ENCODE measurements at places on chromosomes 16 and 17.

DNA sequence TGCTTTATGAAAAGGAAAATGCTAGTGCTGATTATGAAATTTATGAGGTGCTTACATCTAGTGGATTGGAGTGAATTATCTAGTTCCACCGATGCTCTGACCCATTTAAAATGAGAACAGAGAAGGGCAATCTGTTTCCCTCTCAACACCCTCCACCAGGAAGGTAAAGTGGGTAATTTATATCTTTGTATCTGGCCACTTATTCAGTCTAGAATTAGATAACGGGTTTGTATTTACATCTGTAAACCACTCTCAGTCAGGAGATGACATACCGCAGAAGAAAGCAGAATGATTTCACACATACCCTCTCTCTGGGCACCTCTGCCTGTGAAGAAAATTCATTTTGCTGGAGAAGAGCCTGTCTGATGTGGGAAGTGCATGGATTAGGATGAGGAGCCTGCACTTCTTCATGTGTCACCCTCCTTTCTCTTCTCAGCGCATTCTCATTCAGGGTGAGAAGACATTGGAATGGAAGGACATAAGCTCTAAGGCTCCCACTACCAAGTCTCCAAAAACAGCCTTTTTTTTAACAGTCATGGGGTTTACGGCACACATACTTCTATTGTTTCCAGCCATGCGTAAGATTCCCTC, 646.7 kb upstream of the SALL1 start:
- no peak for DNase-seq

GRCh38 chr17:19718613-19719354, 2.4 kb upstream of the SLC47A2 start:
- DNase-seq = no peak

DNA sequence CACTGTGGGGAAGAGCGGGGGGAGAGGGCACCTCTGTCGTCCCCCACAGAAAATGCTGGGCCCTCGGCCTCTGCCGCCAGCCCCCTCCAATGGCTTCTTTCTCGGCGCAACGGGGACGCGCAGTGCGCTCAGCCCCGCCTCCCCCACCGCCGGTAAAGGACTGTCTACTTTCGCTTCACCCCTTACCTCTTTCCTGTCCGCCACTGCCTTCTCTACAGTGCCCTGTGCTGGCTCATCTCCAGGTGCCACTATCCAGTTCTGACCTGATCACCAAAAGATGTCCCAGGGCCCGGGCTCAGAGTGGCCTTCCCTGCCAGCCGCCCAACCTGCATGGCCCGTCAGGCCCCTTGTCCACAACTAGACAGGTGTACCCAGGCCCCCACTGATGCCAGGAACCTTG, 7.3 kb downstream of the ENDOV start:
- no peak for DNase-seq

DNA sequence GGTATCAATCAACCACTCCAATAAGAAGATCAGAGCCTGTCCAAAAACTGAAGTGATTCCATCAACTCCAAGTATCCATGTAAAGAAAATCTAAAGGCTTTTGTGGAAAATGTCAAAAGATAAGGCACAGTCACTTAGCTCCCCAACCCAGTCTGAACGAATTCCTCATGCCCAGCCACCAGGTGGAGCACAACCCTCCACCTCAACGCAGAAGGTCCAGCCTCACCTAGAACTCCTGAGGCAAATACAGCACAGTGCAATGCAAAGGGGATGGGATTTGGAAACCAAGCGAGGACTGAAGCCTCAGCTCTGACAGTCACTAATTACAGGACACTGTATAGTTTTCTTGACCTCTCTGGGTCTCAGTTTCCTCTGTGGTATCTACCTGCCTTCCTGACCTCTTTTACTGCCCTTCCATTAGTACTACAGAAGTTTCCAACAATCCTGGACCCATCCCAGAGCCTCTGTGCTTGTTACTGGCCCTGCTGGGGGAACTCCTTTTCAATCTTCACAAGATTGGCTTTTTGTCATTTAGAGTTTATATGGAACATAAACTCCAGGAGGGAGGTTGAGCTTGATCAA, 2.0 kb downstream of the NCBP3 start:
- DNase-seq = no peak

DNA sequence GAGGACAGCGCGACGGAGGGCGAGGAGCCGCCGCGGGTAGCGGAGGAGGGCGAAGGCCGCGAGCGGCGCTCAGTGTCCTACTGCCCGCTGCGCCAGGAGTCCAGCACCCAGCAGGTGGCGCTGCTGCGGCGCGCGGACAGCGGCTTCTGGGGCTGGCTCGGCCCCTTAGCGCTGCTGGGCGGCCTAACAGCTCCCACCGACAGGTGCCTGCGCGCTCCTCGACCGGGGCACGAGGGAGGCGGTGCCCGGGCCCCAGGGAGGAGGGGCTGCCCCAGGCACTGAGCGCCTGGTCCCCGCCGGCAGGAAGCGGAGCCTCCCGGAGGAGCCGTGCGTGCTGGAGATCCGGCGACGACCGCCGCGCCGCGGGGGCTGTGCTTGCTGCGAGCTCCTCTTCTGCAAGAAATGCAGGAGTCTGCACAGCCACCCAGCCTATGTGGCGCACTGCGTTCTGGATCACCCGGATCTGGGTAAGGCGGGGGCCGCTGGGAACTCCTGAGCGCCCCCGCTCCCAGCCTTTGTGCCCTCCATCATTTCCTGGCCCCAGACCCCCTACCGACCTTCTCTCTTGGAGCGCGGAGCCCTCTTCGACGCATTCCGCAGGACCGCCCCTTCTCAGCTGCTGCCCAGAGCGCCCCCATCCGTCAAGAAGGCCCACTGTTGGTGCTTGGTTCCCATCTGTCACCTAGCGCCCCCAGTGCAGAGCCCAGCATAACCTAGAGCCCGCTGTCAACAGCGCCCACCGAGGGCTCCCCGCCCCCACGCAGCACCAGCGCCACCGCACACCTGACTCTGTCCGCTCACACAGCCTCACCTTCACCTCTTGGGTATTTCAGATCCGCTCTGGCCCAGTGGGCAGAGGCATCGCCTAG, 3.7 kb downstream of the C17orf50 start:
- DNase-seq = no peak

DNA sequence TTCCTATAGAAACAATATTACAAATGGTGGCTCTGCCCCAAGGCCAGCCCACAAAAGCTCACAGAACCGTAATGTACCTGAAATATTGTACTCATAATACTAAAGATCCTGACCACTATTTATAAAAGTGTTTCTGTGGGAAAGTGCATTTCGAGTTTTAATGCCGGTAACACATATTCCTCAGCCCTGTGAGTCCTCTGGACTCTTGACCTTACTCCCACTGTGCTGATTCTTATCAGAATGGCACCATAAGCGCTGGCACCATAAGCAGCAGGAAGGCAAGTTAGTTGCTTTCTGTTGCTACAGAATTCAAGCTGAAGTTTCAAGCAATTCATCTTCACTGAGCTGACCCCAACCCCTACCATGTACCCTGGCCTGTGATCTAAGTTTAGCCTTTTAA, 36.4 kb upstream of the MED13 start:
- no peak for DNase-seq

GRCh38 chr17:21201298-21201595, 12.7 kb downstream of the TMEM11 start:
- DNase-seq = no peak

GRCh38 chr16:677316-678190, 2.1 kb downstream of the RHBDL1 start:
- DNase-seq = no peak

DNA sequence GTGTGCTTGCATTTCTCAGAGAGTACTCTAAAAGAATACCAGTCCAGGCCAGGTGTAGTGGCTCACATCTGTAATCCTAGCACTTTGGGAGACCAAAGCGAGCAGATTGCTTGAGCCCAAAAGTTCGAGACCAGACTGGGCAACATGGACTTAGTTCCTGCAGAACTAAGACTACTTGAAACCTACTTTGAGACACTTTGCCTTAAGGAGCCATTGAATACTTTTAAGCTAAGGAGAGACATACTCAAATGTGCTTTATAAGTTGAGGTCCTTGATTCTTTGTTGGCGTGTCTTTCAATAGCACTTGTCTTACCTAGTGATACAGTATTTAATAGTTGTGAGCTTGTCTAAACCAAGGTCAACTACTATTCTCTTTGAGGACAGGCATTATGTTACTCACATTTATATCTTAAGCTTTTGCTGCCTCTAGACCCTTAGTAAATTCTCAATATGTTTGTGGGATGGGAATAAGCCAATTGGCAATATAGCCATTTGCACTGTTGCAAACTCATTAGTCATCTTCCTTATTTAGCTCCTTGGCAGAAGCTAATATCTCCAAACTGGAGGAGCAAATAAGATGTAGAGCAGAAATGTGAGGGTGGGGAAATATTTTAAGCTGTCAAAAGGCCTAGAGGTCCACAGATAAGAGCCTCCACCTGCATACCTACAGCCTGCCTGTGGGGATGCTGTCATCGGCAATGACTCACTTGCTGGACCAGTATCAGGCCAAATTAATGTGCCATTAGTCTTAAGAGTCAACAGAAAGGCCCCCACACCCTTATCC, 16.3 kb downstream of the SCPEP1 start:
- DNase-seq = no peak

DNA sequence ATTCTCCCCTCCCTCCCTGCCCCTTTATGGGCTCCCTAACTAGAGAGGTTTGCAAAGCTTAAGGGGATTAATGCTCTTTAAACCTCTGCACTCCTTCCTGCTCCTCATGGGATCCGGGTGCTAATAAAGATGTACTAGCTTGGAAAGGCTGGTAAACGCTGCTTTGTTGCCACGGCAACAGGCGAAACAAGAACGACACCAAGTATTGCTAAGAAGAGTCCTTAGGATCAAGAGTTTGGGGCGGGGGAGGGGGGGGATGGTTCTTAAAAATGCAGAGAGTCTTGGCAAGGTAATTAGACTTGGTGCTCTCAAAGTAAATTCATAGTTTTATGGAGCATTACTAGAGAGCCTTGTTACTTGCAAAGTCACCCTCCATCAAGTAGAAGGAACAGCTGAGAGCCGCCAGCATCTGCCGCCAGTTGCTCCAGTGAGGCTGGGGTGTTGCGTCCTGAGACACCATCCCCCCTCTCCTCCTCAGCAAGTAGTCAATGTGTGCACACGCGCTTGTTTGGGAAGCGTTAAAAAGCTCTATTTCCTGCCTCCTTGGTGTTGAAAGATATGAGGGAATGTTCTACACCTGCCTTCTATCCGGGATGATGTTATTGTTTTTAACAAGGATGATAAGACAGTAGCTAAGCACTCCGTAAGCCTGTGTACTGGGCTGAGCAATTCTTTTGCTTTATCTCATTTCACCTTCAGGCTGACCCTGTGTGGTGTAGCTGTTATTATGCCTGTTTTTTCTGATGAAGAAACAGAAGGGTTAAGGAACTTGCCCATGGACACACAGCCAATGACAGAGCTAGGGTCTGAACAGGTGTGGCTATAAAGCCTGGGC, 190.9 kb downstream of the CCDC182 start:
- no peak for DNase-seq

Data from non-pigmented ciliary epithelial cell (primary cell).